ENCODE measurements at places on chromosomes 13 and 19. TPM values are rescaled to one million over a fixed set of nuclear protein-coding genes. Genes with fewer than 3 reads are reported as not detected.

GRCh38 chr13:32639502-32640105, 53.4 kb downstream of the PDS5B start:
- DNase-seq: peak; percentile 81

The DACT3 gene
- total RNA-seq: 3.4 TPM

The CGB1 gene
- not detected for total RNA-seq

The RBM26 gene
- 42.8 TPM for total RNA-seq

The MTIF3 gene
- total RNA-seq: 56.3 TPM
